Spinal cord (tissue), 10 donors: ENCODE measurements at places on chromosomes 6 and 20. TPM values are rescaled to one million over a fixed set of nuclear protein-coding genes. Genes with fewer than 3 reads are reported as not detected.
A peak's percentile ranks its signal among the peaks of the same experiment; 100 is the strongest.

DNA sequence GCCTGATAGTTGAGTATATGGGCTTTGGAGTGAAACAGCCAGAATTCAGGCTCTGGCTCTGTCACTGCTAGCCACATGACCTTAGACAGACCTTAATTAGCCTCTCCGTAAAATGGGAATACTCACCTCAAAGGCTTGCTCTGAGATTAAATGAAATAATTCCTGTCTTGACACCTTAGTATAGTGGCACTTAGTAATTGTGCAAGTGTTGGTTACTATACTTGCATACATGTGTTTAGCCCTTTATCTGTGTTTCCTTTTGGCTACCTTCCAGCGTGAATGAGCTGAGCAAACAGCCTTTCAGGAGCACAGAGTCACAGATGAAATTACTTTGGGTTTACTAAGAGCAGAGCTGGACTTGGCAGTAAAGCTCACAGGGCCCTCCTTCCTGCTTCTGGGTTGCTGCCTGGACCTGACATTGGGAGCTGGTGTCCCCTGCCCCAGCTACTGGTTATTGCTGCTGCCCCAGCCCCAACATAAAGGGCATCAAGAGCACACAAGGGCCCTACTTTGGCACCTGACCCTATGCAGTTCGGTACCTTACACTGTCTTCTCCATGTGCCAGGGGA, 32.8 kb downstream of the CD164 start:
- H3K4me1 ChIP-seq: no peaks in the 10 kb centered on the region
- no peak for DNase-seq
- no peak overlapping the region for H3K27ac ChIP-seq
- H3K4me3 ChIP-seq: no peak overlapping the region
- H3K27me3 ChIP-seq: no peaks in the 10 kb centered on the region
- no peaks in the 10 kb centered on the region for H3K36me3 ChIP-seq

DNA sequence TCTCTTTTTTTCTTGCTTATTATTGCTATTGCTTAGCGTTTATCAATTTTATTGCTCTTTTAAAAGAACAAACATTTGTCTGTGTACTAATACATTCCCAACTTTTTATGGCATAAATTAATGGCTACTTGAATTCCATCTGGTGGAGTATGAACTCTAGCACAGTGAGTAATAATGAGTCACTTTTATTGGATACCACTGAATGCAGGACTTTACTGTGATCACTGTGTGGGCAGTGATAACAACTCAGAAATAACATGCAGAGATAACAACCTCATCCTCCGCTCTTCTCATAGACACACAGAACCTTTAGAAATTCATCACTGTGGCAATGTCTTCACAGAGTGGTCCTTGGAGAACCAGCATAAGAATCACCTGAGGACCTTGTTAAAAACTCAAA, 174.9 kb upstream of the PRND start:
- DNase-seq: no peak
- H3K4me1 ChIP-seq: no peaks in the 10 kb centered on the region
- H3K27ac ChIP-seq: no peak overlapping the region
- H3K36me3 ChIP-seq: no peaks in the 10 kb centered on the region
- H3K27me3 ChIP-seq: no peaks in the 10 kb centered on the region

DNA sequence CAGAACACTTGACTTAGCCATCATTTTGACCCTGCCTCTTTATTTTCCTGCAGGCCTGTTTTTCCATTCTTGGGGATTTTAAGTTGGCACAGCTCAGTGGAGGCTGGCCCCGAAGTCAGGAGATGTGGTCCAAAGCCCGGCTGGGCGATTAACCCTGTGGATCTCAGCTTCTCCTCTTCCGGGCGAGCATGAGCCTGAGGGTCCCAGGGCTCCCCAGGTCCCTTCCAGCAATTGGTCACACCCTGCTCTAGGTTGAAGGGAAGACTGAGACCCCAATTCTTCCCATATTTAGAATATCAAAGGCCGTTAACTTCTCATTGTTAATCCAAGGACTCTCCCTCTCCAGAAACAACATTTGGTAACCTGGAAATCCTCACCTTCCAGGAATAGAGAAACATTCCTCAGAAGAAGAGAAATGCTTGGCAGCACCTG, 2.3 kb downstream of the THBS2 start:
- H3K27ac ChIP-seq: peak overlapping the region; percentile 74
- peak; percentile 66 for DNase-seq
- peak overlapping the region; percentile 54 for H3K4me3 ChIP-seq
- H3K36me3 ChIP-seq: peaks cover 24% of the 10 kb centered on the region
- H3K27me3 ChIP-seq: peaks cover 13% of the 10 kb centered on the region

DNA sequence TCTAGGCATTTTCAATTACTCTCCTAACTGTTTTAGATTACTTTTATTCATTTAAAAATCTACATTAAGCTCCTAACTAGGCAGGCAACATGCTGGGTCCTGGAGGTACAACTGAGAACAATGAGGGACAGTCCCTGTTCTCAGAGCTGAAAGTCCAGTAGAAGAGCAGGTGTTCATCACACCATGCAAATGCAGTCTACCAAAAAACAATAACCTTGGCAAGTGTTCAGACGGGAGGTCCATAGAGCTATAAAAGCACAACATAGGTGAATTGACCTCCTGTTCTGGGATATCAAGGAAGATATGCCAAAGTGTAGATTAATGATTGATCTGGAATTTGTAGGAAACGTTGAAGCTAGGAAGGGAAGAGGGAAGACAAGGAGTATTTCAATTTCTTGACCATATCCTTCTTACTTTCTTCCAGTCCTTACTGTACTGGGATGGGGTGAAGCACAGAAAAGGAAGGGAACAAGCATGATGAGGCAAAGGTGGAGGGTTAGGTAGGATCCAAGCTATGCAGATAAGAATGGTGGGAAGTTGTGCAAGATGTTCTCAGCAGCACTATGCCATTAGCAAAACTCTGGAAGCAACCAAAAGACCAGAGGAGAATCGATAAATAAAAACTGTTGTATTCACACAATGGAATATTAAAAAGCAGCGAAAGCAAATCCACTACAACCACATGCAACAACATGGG, 485.7 kb upstream of the JARID2 start:
- no peaks in the 10 kb centered on the region for H3K4me1 ChIP-seq
- H3K27me3 ChIP-seq: no peaks in the 10 kb centered on the region
- no peaks in the 10 kb centered on the region for H3K36me3 ChIP-seq
- H3K4me3 ChIP-seq: no peak overlapping the region
- no peak for DNase-seq

DNA sequence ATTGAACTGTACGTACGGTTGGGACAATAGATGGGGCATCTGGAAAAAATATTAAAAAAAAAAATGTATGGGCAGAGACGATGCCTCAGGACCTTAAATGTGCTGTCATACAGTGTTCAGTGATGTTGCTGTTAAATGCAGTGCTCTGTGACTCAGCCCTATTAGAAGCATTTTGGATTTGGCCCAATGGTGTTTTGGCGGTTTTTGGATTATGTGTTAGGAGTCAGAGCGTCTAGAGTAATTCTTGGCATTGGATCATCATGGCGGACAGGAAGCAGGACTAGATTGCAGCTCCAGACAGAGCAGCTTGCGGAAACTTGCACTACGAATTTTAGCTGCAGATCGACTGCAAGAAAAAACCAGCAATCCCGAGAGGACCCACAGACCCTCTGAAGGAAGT, 280.0 kb downstream of the SOX4 start:
- DNase-seq: no peak
- H3K36me3 ChIP-seq: no peaks in the 10 kb centered on the region
- no peaks in the 10 kb centered on the region for H3K4me1 ChIP-seq

DNA sequence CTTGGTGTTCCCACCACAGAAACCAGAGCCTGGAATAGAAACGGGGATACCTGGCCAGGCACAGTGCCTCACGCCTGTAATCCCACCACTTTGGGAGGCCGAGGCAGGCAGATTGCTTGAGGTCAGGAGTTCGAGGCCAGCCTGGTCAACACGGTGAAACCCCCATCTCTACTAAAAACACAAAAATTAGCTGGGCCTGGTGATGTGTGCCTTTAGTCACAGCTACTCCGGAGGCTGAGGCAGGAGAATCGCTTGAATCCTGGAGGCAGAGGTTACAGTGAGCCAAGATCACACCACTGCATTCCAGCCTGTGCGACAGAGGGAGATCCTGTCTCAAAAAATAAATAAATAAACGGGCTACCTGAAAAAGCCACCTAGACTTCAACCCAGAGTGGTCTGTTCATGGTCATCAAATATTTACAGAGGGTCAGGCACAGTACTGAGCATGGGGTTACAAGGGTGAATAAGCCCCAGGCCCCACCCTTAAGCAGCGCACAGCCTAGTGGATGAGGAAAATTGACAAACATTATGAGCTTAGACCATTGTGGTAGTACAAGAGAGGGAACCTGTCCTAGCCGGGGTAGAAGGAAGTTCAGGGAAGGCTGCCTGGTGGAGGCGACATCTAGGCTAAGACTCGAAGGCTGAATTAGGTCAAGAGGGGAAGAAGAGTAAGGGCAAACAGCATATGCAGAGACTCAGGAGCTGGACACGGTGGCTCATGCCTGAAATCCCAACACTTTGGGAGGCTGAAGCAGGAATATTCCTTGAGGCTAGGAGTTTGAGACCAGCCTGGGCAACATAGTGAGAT, 7.2 kb upstream of the PCIF1 start:
- no peaks in the 10 kb centered on the region for H3K4me1 ChIP-seq
- no peak for DNase-seq
- no peak overlapping the region for H3K4me3 ChIP-seq

GRCh38 chr6:11096109-11096508, 2.5 kb downstream of the SMIM13 start:
- peaks cover 3% of the 10 kb centered on the region for H3K36me3 ChIP-seq
- H3K4me3 ChIP-seq: no peak overlapping the region
- H3K27ac ChIP-seq: no peak overlapping the region
- no peaks in the 10 kb centered on the region for H3K27me3 ChIP-seq
- no peak for DNase-seq
- peaks cover 8% of the 10 kb centered on the region for H3K4me1 ChIP-seq

DNA sequence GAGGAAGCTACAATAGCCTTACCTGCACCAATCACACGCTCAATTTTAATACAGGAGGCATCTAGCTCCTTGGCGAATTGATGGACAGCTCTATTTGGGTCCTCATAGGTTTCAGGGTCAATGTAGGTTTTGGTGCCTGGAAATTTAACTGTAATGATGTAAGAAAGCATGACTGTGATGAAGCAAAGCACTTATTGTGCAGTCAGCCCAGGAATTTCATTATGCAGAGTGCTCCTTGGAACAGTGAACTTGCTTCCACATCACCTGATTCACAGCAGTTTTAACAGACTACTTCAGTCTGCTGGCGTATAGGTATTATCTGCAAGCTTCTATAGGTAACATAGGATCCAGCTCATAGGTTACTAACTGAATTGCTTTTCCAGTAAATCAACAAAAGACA, 160.0 kb downstream of the EPHA7 start:
- no peak overlapping the region for H3K27ac ChIP-seq
- H3K4me1 ChIP-seq: no peaks in the 10 kb centered on the region
- no peaks in the 10 kb centered on the region for H3K27me3 ChIP-seq
- no peaks in the 10 kb centered on the region for H3K36me3 ChIP-seq

GRCh38 chr6:43122146-43122545, 46.0 kb downstream of the PTK7 start:
- peaks cover 67% of the 10 kb centered on the region for H3K4me1 ChIP-seq
- no peaks in the 10 kb centered on the region for H3K27me3 ChIP-seq
- no peaks in the 10 kb centered on the region for H3K36me3 ChIP-seq

DNA sequence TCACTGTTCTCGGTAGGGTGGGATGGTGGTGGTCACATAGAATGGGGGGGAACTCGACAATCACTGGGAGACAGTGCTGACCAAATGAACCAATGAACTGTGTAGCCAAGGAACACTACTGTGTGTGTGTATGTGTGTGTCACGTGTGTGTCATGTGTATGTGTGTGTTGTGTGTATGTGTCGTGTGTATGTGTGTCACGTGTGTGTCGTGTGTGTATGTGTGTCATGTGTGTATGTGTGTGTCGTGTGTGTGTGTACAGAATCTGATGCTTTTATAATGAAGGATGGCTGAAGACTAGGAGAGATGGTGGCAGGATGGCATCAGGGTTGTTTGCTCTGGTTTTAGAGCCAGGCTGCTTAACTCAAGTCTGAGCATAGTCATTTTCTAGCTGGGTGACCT, 99.1 kb upstream of the DUSP22 start:
- H3K27ac ChIP-seq: no peak overlapping the region
- H3K27me3 ChIP-seq: no peaks in the 10 kb centered on the region
- H3K36me3 ChIP-seq: no peaks in the 10 kb centered on the region
- H3K4me1 ChIP-seq: no peaks in the 10 kb centered on the region
- DNase-seq: no peak

DNA sequence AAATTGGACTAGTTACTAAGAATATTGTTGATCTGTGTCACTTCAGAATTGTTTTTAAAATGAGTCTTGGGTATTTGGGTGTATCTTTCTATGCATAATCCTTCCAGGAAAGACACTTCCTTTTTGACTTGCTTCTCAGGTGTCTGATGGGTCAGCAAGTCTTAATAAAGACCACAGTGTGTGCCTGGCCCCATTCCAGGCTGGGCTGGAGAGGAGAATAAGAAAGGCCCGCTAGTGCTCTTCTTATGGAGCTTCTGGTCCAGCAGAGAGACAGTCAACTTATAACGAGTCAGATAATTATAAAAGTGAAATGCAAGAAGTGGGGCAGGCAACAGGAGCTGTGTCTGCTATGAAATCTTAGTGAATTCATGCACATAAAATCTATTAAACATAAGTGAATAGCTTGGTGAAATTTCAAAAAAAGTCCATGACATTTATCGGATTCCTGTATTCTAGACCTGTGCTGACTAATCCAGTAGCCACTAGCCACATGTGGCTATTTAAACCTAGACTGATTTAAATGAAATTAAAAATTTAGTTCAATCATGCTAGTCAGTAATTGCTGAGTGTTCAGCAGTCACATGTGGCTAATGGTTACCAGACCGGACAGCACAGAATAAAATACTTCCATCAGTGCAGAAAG, 42.6 kb downstream of the RNF144B start:
- H3K4me3 ChIP-seq: no peak overlapping the region
- DNase-seq: no peak
- no peaks in the 10 kb centered on the region for H3K4me1 ChIP-seq
- H3K27ac ChIP-seq: no peak overlapping the region
- no peaks in the 10 kb centered on the region for H3K36me3 ChIP-seq

GRCh38 chr20:39898467-39898852, 790.6 kb downstream of the MAFB start:
- H3K4me1 ChIP-seq: no peaks in the 10 kb centered on the region
- H3K36me3 ChIP-seq: no peaks in the 10 kb centered on the region
- no peak for DNase-seq
- H3K27me3 ChIP-seq: no peaks in the 10 kb centered on the region
- H3K4me3 ChIP-seq: no peak overlapping the region

DNA sequence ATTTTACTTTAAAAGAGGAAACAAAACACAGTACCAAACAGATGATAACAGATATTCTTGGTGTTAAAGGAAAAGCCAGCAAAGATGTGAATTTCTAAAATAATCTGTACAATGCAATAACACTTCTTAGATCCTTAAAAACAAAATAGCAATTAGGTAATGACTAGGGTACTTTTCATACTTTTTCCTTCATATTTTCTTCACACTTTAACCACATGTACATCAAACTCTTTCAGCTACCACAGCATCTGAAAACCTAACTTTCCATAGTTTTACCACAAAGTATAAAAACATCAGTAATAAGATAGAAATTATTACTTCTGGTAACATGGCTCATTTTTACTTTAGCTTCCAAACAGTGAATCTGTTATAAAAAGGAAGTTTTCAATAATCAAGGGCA, 141.3 kb downstream of the MMS22L start:
- H3K27me3 ChIP-seq: no peaks in the 10 kb centered on the region
- no peak for DNase-seq
- H3K4me1 ChIP-seq: no peaks in the 10 kb centered on the region
- H3K36me3 ChIP-seq: peaks cover 3% of the 10 kb centered on the region
- H3K4me3 ChIP-seq: no peak overlapping the region

The HLA-DOA gene
- total RNA-seq: 5.8 TPM

The CDK5RAP1 gene
- 45.3 TPM for total RNA-seq

The FERMT1 gene
- total RNA-seq: 5.2 TPM

The EFCAB8 gene
- total RNA-seq: 0.22 TPM

The MMS22L gene
- total RNA-seq: 18.9 TPM
